ENCODE measurements at places on chromosomes 11 and 22.

GRCh38 chr11:47571895-47572294, 6.5 kb downstream of the PTPMT1 start:
- DNase-seq: no peak

GRCh38 chr11:77698896-77699295, 61.3 kb upstream of the CLNS1A start:
- DNase-seq: no peak

DNA sequence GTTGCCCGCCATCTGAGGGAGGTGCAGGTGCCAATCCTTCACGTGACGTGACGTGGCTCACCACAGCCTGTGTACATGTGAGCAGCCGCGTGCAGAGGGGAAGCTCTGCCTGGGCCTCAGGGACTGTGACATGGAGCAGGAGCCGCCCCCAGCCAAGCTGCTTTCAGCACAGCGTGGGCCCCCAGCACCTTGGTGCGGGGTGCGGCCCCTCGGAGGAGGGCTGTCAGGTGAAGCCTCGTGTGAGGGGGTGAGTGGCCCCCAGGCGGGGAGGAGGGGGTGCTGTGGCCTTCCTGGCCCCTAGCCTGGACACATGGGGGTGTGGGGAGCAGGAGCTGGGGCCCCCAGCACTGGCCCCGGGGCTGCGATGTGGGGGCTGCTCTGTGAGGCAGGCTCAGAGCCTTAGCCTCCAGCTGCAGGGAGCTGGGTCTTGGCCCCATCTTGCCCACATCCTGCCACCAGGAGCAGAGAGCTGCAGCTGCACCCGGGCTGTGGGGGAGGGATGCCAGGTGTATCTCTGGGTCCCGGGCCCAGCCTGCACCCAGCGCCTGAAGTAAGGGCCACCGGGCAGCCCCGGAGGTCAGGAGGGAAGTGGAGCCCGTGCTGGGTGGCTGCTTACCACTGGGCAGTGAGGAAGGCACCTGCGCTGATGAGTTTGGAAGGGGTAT, at the start of gene ADORA2A:
TSS of gene ADORA2A (plus strand) at position 100 of the 665 bp plus-strand sequence. CDS start 5,806 bp downstream, outside the sequence.
- no peak for DNase-seq

- DNase-seq: no peak
These were observed 71.2 kb downstream of the CLPB start for GRCh38 chr11:72363112-72363511.

GRCh38 chr11:112118176-112118575, 31.5 kb downstream of the SDHD start:
- DNase-seq: no peak

- DNase-seq: no peak
These were observed 24.5 kb upstream of the RAG2 start for GRCh38 chr11:36622431-36623136.

GRCh38 chr11:27216270-27217149, 146.5 kb downstream of the CCDC34 start:
- DNase-seq: no peak

DNA sequence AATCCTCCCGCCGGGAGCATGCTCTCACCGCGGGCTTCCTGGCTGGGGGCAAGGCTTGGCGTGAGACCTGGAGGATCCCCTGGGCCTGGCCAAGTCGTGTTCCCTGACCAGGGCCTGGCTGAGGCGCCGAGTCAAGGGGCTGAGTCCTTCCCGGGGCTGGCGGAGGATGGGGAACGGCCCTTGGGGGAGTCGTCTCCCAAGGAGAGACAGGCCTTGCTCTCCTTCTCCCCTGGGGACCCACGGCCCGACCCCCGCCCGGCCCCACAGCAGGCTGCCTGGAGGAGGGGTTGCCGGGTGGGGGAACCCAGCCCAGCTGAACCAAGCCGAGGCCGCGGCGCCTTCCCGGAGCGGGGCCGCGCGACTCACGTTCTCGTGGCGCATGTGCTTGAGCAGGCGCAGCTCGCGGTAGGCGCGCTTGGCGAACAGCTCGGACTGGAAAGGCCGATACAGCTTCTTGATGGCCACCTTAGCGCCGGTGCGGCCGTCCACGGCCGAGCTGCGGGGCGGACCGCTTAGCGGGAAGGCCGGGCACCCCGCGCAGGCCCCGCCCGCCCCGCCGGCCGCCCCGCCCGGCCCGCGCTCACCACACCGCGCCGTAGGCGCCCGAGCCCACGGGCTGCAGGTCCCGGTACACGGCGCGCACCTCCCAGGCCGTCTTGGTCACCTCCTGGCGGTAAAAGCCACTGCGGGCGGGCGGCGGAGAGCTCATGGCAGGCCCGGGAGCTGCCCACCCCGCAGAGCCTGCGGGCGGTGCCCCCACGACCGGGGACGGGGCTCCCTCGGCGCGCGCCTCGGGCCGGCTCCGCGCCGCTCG, 475 bp downstream of the MAPK12 start:
- DNase-seq: no peak

DNA sequence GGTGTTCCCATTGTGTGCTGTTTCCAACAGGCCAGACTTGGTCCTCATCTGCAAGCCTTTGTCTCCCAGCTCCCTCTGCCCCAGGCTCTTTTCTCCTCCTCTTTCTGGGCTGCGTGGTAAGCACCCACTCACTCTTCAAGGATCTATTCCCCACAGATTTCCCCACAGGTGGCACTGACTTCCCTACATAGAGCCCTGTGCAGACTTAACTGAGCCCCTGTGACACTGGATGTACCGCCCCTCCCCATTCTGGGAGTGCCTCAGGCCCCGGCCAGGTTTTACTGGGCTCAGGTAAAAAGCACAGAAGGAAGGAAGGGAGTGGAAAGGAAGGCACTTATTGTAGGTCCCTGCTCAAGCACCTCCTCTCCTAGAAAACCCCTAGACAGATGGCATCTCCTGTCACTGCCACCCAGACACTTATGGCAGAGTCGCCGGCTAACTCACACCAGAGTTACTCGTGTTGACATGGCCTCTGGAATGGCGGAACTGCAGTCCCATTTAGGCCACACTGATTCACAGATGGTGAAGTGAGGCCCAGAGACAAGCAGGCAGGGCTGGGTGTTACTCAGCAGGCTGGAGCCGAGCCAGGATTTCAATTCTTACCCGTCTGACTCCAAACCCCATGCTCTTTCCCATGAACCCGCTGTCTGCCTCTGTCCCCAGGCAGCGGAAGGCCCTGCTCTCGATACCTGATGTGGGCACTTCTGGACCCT, 47.2 kb downstream of the LRRC32 start:
- no peak for DNase-seq

- no peak for DNase-seq
These were observed 23.1 kb downstream of the PIH1D2 start for GRCh38 chr11:112050721-112051120.

- no peak for DNase-seq
These were observed 43.2 kb downstream of the OR4C45 start for GRCh38 chr11:50075856-50076255.

- DNase-seq: no peak
These were observed 25.8 kb upstream of the P2RY2 start for GRCh38 chr11:73192272-73192671.

- no peak for DNase-seq
These were observed 1.1 kb upstream of the SSTR3 start for GRCh38 chr22:37213218-37213855.

DNA sequence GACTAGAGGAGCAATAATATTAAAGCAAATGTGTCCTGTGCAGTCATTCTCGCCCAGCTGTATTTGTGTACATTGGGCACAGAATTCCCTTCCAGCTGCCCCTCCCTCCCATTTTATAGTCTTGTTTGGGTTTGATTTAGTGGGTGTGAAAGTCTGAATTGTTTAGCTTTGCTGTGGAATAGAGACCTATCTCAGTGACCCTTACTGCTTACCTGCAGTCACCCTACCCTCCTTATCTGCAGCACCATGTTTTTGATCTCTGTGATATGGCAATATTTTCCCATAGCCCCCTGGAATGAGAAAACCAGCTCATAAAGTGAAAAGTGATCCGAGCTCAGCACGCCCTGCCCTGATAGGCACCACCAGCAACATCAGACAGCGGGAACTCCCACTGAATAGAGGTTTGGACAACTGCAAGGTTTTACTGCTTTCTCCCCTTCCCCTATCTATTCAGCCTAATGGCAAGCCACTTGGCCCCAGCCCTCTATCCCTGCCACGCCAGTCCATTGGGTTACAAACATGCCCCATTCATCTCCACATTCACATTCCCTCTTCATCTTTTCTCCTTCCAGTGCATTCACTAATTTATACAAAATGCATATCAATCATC, 199.0 kb downstream of the ETS1 start:
- DNase-seq: no peak

DNA sequence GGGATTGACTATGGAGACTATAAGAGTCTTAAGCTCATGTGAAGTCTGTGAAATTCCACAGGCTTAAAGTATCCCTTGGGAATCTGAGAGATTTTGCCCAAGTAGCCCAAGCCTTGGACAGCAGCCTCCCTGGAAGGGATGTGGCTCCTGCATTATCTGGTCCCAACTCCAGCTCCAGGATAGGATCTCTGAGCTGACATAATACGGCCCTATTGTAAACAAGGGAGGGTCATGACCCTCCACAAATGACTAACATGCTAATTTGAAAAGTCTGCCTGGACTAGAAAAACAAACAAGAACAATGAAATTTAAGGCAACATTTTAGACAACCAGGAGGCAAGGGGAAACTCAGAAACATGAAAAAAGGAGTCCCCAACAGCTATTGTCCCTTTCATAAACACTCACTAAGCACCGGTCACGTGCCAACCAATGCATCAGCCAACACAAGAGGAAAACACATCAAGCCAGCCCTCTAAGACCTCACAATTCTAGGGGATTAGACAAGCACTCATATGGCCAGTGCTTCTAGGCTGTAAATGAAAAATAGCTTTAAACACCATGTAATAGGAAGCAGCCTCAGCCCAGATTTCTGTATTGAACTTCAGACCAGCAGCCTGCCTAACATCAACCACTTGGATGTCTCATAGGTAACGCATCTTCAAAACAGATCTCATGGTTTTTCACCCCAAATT, 101.2 kb upstream of the TIMP3 start:
- DNase-seq: no peak

- DNase-seq: no peak
These were observed 1144.5 kb upstream of the CCDC90B start for GRCh38 chr11:84430661-84431060.

DNA sequence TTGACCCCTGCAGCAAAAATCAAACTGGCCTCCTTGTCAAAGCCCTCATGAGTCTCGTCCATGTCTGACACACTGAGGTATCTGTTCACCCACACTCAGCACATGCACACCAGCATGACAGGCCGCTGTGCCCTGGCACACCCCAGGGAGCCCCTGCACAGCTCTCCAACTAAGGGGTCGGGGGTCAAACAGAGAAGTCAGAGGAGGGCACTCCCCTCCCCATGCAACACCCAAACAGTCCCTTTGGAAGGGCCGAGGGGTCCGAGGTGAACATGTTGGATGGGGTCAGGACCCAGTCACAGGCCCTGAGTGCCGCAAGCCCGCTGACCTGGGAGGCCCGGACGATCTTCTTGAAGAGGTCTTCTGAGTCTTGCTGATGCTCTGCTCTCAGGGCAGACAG, 14.6 kb downstream of the SUN2 start:
- DNase-seq: no peak

- no peak for DNase-seq
These were observed 89.1 kb upstream of the TRIM48 start for GRCh38 chr11:55172734-55173415.

DNA sequence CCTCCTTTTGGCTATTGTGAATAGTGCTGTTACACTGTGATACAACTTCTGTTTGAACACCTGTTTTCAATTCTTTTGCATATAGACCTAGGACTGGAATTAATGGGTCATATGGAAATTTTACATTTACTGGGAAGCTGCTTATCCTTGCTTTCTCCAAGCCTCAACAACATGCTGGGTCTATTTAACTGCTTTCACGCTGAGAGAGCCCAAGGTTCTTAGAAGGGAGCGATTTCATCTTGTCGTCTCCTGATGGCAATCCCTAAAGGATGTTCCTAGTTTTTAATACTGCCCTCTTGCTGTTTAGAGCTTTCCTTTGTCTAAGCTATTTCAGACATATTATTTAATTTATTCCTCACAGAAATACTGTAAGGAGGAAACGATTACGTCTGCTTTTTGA, 15.5 kb downstream of the IRAG1 start:
- DNase-seq: no peak

- no peak for DNase-seq
These were observed 26.7 kb downstream of the INSC start for GRCh38 chr11:15141381-15141780.

DNA sequence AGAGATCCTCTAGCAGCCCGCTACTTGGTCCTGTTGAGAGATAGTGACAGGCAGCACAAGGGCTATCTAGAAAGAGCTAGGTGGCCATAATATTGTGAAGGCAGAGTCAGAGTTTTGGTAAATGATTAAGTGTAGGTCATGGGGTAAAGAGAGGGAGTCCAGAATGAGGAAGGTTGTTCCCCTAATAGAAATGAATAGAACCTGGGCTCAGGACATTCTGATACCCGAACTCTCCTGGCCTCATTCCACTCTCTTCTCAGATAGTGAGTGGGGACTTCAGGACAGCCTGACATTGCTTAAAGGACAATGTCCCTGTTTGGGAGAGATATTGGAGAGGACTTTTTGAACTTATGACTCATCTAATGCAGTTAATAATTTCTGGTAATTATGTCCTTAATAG, 20.6 kb downstream of the SLC5A1 start:
- DNase-seq: no peak

- no peak for DNase-seq
These were observed 688.4 kb downstream of the CNTN5 start for GRCh38 chr11:99708928-99709672.

DNA sequence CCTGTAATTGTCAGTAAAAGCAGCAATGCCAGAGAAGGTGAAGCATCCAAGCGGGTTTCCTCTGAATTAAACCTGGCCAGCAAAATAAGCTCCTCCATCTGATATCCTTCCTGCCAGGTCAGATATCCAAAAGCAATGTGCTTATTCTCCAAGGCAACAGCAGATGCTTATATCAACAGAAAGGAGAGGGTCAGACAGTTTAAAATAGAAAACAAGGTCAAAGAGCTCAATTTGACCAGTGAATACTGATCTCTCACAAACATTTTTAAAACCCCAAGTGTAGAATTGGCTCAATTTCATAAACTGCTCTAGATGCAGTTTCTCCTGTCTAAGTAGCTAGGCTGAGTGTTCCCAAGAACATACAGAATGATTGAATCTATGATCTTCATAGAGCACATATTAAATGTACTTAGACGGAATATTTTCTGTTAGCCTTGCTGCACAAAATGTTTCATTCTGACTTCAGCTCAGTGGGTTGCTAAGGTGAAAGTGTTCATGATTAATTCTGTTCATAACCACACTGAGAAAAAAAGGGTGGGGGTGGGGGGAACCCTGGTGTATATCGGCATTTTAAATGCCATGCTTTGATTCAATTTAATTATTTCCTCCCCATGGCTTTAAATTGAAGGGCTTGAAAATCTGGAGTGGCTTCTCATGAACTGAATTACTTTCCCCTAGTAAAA, 174.2 kb upstream of the ARHGAP20 start:
- DNase-seq: no peak

- DNase-seq: no peak
These were observed 1067.4 kb downstream of the OPCML start for GRCh38 chr11:132464939-132465338.

GRCh38 chr11:118625976-118626375, 18.6 kb downstream of the PHLDB1 start:
- no peak for DNase-seq

Data from omental fat pad (tissue), 4 donors.